Pancreas (tissue), 10 donors: ENCODE measurements at places on chromosomes 4 and X. TPM values are rescaled to one million over a fixed set of nuclear protein-coding genes. Genes with fewer than 3 reads are reported as not detected.

The SPP1 gene
- 150 TPM for total RNA-seq

- DNase-seq: no peak
Measured at GRCh38 chrX:29487714-29488113, 727.6 kb upstream of the MAGEB2 start.

- no peak for DNase-seq
Measured at GRCh38 chr4:136571315-136571714, 961.0 kb downstream of the PCDH18 start.

DNA sequence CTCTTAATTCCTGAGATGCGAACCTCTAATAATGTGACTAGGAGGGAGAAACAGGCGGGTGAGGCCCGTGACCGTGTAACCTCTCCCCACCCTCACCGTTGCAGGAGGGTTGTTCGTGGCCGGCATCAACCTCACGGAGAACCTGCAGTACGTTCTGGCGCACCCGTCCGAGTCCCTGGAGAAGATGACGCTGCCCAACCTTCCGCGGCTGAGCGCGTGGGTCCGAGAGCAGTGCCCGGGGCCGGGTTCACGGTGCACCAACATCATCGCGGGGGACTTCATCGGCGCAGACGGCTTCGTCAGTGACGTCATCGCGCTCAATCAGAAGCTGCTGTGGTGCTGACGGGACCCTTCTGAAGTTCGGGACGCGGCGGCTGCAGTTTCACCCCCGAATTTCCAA, 17.8 kb downstream of the PLCXD1 start:
- no peak for DNase-seq

The POU3F4 gene
- total RNA-seq: not detected

GRCh38 chr4:8557151-8558076, 22.8 kb upstream of the GPR78 start:
- DNase-seq: no peak
